ENCODE measurements at places on chromosomes 2 and 18.
A peak's percentile ranks its signal among the peaks of the same experiment; 100 is the strongest.

DNA sequence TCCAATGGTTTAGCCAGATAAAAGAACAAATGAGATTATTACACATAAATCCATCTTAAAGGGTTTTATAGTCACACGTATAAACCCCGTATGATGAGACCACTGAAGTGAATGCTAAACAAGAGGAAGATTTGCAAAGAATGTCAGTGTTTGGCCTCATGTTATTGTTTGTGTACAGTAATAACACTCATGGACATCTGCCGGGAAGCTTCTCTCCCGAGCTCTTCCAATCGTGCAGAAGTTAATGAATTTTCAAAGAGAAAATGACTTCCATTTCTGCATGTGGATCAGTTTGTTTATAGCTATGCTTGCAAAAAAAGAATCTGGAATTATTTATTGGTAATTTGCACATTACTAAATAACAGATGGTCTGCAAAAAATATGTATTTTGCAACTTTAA, 88.5 kb upstream of the APCDD1 start:
- no peak for DNase-seq

- DNase-seq = no peak
Observed at GRCh38 chr18:30280861-30281470, 761.6 kb downstream of the DSC3 start.

DNA sequence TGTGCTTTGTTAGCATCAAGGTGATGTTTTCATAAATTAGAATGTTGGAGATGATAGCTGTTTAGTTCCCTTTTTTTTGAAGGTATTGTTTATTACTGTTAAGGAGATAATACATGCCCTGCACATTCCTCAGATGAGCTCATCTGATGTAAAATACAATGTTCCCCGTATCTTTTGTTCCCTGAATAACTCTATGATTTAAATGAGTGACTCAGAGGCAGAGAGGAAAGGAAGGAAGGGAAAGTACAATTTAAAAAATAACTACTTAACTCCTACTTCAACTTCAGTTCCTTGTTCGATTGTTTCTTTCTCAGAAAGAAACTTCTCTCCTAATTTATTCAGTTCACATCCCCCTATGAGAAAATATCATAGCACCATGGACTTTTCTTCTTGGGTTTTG, 208.7 kb downstream of the KCNE4 start:
- DNase-seq = no peak

DNA sequence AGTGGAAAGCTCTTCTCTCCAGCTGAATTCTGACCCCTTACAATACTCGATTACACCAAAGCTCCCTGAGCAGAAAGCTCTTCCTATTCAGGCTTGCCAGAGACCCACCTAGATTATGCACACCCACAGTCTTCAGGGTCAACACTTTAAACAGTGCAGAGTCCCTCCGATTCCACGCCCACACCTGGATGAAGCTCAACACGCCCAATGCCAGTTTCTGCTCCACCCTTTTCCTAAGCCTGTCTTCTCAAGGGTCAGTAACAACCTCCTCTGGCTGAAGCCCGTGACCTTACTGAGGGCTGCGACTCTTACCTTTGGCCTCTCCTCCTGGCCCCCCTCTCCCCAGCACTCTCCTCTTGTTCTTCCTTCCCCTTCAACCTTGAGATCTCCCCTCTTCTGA, 492.0 kb upstream of the SALL3 start:
- no peak for DNase-seq

GRCh38 chr2:23566241-23567142, 181.5 kb downstream of the KLHL29 start:
- DNase-seq = peak; percentile 4

DNA sequence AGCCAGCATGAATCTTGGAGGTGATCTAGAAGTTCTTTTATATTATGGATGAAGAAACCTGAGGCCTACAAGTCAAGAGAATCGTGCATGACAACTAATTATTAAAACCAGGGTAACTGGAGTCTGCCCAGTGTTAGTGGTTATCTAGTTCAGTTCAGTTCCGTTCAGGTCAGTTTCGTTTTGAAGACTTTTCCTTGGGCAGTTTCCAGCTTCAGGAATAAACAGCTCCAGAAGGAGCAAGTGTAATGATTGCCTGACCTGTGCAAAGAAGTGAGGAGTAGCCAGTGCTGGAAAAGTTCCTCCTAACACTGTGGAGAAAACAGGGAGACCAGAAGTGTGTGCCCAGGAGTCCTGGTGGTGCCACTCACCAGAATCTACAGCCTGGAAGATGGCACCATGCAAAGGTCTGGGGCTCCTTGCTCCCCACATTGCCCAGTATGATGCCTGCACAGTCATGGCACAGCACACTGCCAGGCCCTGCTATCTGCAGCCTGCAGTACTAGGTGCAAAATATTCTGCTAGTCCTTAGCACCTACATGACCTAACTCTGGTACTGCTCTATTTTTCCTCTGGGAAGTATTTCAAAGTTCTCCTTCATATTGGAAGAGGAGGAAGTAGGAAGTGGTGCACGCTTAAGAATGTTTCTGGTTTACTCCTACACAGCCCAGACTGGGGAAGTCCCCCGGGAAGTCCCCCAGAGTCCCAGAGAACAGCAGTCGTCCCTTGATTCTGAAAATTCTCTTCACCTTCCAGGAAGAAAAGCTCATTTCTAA, 65.8 kb downstream of the SUMO1 start:
- peak; percentile 51 for DNase-seq

DNA sequence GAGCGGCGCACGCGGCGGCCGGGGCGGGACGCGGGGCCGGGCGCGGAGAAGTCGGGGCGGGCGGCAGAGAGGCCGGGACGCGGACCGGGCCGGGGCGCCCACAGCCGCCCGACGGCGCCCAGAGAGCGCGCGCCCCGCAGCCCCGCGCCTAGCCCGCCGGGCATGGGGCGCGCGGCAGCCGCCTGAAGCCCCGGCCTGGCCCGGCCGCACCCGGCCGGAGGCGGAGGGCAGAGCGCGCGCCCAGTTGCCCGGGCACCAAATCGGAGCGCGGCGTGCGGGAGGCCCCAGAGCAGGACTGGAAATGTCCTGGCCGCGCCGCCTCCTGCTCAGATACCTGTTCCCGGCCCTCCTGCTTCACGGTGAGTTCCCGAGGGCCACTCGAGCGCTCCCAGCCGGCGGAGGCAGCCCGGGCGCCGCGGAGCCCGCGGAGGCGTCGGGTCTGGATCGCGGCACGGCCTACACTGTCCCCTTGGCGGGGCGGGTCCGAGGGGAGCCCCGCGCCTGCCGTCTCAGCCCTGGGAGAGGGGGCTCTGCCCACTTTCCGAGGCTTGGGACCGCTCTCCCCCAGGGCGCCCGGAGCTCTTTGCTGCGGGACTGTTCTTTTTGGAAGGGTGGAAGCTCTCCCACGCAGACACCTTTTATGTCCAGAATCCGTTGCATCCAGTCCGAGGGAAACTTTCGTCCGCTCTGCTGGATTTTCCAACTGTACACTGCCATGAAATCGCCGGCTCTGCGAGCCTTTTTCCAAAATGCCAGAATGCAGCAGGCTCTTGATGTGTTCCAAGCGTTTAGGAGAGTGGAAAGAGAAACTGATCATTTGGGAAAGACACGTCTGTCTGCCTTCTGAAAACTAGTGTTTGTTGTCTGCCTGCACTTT, 484 bp downstream of the APCDD1 start:
- no peak for DNase-seq

- DNase-seq = no peak
Observed at GRCh38 chr2:39772086-39772811, 6.8 kb downstream of the THUMPD2 start.

DNA sequence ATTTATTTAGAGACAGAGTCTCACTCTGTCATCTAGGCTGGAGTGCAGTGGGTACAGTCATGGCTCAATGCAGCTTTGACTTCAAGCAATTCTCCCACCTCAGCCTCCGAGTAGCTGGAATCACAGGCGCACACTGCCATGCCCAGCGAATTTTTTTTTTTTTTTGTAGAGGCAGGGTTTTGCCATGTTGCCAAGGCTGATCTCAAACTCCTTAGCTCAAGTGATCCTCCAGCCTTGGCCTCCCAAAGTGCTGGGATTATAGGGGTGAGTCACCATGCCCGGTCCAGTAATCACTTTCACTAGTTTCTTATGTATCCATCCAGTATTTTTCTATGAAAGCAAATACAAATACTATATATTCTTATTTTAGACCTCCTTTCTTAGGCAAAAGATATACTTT, 24.0 kb downstream of the PRKAG3 start:
- no peak for DNase-seq

DNA sequence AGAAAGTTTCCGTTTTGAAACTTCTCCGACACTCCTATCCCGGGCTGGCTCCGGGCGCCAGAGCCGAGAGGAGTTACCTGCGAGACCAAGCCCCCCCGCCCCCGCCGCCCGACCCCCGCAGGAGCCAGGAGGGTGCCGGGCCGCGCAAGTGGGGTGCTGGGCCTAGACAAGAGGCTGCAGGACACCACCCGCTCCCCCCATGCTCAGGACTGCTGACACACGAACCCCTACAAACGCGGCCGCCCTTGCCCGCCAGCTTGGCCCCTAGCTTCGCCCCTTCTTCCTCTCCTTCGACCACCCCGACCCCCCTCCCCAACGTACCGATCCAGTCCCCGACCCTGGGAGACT, 497 bp downstream of the PLA2R1 start:
- DNase-seq = no peak
